Hair follicular keratinocyte (primary cell): ENCODE measurements at places on chromosomes 2 and 18. TPM values are rescaled to one million over a fixed set of nuclear protein-coding genes. Genes with fewer than 3 reads are reported as not detected.

Gene LYG2
- total RNA-seq, result not detected in 2 replicates

Gene ANKRD62
- not detected in 2 replicates for total RNA-seq

Gene TP53I3
- 40.8 and 43.4 TPM in 2 replicates for total RNA-seq

Gene SLC9A4
- total RNA-seq, result not detected in 2 replicates

Gene GALNT14
- total RNA-seq, result 33.7 and 34.3 TPM in 2 replicates

Gene MYL1
- not detected in 2 replicates for total RNA-seq
